ENCODE measurements at places on chromosomes 3 and 15. TPM values are rescaled to one million over a fixed set of nuclear protein-coding genes. Genes with fewer than 3 reads are reported as not detected.

The COLQ gene
- total RNA-seq, result 0.25 TPM

The IL17RD gene
- total RNA-seq, result 0.97 TPM

The RTP1 gene
- not detected for total RNA-seq

The CHRNA7 gene
- 4.4 TPM for total RNA-seq

The TRAT1 gene
- not detected for total RNA-seq

The HYAL1 gene
- 0.54 TPM for total RNA-seq

The KLF15 gene
- total RNA-seq, result 1.4 TPM
